ENCODE measurements at places on chromosomes 2 and 18. TPM values are rescaled to one million over a fixed set of nuclear protein-coding genes. Genes with fewer than 3 reads are reported as not detected.

MTCL1 gene
- 63.1 TPM for total RNA-seq

CCDC68 gene
- total RNA-seq, result 2.7 TPM

PDE11A gene
- total RNA-seq, result 0.67 TPM

NCL gene
- 767 TPM for total RNA-seq

CHRND gene
- total RNA-seq, result not detected

ATP8B1 gene
- total RNA-seq, result 6.2 TPM

EIF2B4 gene
- total RNA-seq, result 62.2 TPM

PARD6G gene
- 3.5 TPM for total RNA-seq

KLHL29 gene
- total RNA-seq, result 5.2 TPM

RFTN2 gene
- total RNA-seq, result not detected

TAF1B gene
- total RNA-seq, result 26.2 TPM

TANC1 gene
- 6.9 TPM for total RNA-seq

SP140L gene
- total RNA-seq, result 3.0 TPM

CHRNA1 gene
- total RNA-seq, result not detected

SATB2 gene
- total RNA-seq, result 3.6 TPM

DLGAP1 gene
- not detected for total RNA-seq

KLHL41 gene
- 0.17 TPM for total RNA-seq

AOX1 gene
- 4.3 TPM for total RNA-seq

IL1F10 gene
- total RNA-seq, result not detected

C2orf80 gene
- not detected for total RNA-seq

POTEI gene
- not detected for total RNA-seq

GPR35 gene
- total RNA-seq, result 0.65 TPM

SLC38A11 gene
- not detected for total RNA-seq

OXER1 gene
- total RNA-seq, result not detected

TMEM37 gene
- total RNA-seq, result 1.5 TPM

SLC9A4 gene
- not detected for total RNA-seq

CFC1 gene
- total RNA-seq, result not detected

ZNF532 gene
- total RNA-seq, result 21.4 TPM

RAB17 gene
- 0.36 TPM for total RNA-seq

KATNAL2 gene
- 1.5 TPM for total RNA-seq

FEV gene
- not detected for total RNA-seq

NDUFV2 gene
- 125 TPM for total RNA-seq

KCNE4 gene
- 0.69 TPM for total RNA-seq

LOXHD1 gene
- not detected for total RNA-seq

DSC2 gene
- 0.65 TPM for total RNA-seq

TUBA3E gene
- total RNA-seq, result 0.62 TPM

POTEJ gene
- not detected for total RNA-seq

TMEM87B gene
- total RNA-seq, result 15.6 TPM

CLEC4F gene
- not detected for total RNA-seq

EVX2 gene
- total RNA-seq, result not detected

FAM117B gene
- total RNA-seq, result 2.4 TPM

SNED1 gene
- 0.79 TPM for total RNA-seq

ANKRD62 gene
- not detected for total RNA-seq

SGPP2 gene
- 0.55 TPM for total RNA-seq

GALM gene
- total RNA-seq, result 17.2 TPM

SPHKAP gene
- total RNA-seq, result not detected

LYG2 gene
- not detected for total RNA-seq

SH3BP4 gene
- total RNA-seq, result 41.0 TPM

ACTG2 gene
- not detected for total RNA-seq

FANCL gene
- 26.9 TPM for total RNA-seq

TDRD15 gene
- not detected for total RNA-seq

FIGN gene
- total RNA-seq, result 1.5 TPM
